ENCODE measurements at places on chromosomes 5 and 9.
A peak's percentile ranks its signal among the peaks of the same experiment; 100 is the strongest.

DNA sequence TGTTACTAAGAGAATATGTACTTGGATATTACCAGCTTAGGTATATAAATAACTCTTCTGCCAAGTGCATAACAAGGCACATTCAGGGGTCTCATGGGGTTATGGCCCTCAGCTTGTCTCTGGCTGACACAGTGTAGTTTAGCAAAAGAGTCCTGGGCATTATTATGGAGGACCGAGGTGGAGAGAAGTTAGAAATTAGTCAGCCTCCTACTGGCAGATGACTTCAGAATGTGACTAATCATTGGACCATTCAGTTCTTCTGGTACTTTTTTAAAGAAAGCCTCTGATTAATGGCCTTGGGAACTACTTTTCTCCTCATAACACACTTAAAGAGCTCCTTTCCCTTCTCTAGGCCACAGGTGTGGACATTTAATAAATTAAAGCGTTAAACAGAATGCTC, 178.9 kb downstream of the SH3GL2 start:
- no peak for DNase-seq

GRCh38 chr9:98101868-98102273, 17.2 kb downstream of the TRIM14 start:
- DNase-seq: no peak

DNA sequence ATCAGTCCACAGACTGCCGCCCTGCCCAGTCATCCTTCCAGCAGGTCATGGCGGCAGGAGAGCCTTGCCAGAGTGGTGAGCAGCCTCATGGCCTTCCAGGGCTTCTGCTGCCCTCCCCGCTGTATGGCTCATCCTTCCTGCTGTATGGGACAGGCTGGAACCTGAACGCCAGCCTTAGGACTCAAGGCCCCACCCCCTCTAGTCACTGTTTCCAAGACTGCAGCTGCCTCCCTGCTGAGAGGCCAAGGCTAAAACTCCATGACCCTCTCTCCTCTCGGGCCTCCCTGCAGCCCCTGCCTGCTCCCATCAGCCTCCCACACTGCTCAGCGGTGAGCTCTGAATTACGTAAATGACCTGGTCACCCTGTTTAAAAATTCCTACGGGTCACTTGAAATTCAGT, 227.5 kb downstream of the AGTPBP1 start:
- no peak for DNase-seq

- no peak for DNase-seq
Observed at GRCh38 chr5:164373876-164374275, 868.5 kb downstream of the MAT2B start.

- peak; percentile 44 for DNase-seq
Observed at GRCh38 chr5:180352116-180353047, 754 bp downstream of the GFPT2 start.

GRCh38 chr9:90085633-90086032, 480.8 kb downstream of the GADD45G start:
- no peak for DNase-seq

DNA sequence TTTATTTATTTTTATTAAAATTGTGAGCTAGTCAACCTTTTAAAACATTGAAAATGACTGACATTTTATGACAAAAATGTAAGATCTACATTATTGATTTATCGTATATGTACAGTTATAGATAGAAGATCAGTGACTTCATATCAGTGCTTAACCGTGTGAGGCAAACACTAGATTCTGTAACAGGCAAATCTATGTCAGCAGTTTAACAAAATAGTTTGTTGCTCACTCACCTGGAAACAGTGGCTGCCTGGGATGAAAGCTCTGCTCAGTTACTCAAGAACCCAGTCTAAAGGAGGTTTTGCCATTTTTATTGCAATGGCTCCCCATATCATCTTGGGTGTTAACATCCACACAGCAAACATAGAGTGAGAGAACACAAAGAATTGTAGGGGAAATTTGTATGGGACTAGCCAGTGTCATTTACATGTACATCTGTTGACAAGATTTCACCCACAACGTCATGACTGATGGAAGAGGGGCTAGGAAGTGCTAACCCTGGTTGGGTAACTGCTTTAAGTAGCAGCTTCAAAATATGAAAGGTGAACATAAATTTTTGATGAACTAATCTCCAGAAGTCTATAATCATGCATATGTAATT, 49.0 kb downstream of the SGCD start:
- DNase-seq: no peak

GRCh38 chr5:108878756-108879155, 131.1 kb downstream of the FER start:
- no peak for DNase-seq

- peak; percentile 45 for DNase-seq
Observed at GRCh38 chr5:39369123-39369815, 5.0 kb upstream of the C9 start.

- DNase-seq: no peak
Observed at GRCh38 chr5:62369039-62369438, 34.7 kb downstream of the DIMT1 start.

DNA sequence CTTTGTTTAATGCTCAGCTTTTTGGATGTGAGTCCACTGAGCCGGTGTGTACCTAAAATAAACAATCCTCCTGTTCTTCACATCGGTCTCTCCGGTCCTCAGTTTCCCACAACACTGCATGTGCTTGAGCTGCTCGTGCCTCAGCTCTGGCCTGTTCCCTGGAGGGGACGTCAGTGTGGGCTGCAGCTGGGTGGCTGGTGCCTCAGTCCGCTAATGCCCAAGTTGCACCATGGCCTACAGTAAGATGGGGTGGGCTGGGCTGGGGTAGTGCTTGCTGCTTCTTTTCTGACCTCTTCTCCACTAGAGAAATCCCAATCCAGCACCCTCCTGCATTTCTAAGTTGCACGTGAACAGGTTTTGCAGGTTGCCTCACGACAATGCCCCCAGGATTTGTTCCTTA, 595 bp upstream of the BTNL9 start:
- DNase-seq: no peak

- DNase-seq: no peak
Observed at GRCh38 chr5:29005386-29005785, 1967.0 kb upstream of the CDH9 start.

- no peak for DNase-seq
Observed at GRCh38 chr5:133391354-133392136, 220.8 kb downstream of the FSTL4 start.

- DNase-seq: peak; percentile 54
Observed at GRCh38 chr5:61023131-61023530, 78.1 kb downstream of the NDUFAF2 start.

DNA sequence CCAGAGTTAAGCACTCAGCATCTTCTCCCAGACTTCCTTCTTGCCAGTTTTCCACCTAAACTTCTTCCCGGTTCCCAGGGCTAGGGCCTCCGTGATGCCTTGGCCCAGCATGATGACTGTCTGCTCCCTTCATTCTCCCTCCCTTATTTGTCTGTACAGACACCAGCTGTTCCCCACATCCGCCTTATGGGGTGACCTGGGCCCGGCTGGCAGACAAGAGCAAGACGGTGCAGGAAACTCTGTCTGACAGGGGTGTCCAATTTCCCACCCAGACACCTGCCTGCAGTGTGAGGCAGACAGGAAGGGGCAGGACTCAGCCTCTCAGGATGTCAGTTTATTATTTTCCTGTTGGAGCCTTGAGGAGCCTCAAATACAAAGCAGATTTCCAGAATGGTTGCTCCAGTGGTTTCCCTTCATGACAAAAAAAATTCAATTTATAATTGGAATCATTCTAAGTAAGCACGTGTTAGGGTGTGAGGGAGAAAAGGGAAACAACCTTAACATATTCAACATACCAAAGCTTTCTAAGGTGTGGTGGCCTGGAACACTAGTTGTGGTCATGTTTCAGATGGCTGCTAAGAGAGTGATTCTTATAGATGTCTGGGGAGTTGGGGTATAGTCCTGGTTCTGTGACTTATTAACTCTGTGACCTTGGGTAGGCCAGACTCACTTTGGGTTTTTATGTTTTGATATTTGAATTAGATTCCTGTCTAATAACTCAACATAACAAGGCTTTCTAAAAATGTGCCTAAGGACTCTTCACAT, 234.5 kb downstream of the PAPPA start:
- no peak for DNase-seq

DNA sequence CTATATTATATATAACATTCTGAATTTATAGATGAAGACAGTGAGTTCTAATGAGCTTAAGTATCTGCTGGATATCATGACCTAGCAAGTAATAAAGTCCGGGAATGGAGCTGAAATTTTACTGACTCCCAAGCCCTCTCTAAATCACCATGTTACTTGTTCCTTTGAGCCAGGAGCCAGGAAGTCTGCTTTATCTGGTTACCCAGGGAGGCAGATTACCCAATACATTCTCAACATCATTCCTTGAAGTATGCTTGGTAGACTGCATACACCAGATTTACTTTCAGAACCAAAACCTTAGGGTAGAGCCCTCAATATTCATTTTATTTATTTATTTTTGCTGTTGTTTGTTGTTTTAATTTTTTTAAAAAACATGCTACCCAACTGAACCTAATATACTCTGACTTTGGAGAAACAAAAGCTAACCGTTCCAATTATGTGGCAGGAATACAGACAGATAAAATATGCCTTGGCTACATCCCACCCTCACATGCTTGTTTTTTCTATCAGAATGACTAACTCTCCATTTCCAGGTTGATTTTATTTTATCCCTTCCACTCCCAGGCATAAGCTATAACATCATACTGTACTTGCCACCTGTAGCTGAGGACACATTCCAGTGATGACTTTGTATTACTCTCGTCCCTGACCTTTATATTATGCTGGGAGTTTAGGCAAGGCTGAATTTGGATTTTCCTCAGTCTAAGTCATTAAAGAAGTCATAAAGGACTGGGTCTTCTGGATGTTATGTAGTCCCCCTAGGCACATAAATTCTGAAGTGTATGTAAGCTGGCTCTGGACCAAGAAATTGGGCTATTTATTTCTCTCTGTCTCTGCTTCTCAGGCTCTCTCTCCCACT, 82.0 kb downstream of the YIPF5 start:
- peak; percentile 53 for DNase-seq

- DNase-seq: no peak
Observed at GRCh38 chr9:120971938-120972337, 45.3 kb upstream of the TRAF1 start.

DNA sequence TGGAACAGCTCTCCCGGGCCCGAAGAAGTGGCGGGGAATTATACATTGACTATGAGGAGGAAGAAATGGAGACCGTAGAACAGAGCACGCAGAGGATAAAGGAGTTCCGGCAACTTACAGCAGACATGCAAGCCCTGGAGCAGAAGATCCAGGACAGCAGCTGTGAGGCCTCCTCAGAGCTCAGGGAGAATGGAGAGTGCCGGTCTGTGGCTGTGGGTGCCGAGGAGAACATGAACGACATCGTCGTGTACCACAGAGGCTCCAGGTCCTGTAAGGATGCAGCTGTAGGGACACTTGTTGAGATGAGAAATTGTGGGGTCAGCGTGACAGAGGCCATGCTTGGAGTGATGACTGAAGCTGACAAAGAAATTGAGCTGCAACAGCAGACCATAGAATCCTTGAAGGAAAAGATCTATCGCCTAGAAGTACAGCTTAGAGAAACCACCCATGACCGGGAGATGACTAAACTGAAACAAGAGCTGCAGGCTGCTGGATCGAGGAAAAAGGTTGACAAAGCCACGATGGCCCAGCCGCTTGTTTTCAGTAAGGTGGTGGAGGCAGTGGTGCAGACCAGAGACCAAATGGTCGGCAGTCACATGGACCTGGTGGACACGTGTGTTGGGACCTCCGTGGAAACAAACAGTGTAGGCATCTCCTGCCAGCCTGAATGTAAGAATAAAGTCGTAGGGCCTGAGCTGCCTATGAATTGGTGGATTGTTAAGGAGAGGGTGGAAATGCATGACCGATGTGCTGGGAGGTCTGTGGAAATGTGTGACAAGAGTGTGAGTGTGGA, 129.5 kb upstream of the DMRT1 start:
- no peak for DNase-seq

DNA sequence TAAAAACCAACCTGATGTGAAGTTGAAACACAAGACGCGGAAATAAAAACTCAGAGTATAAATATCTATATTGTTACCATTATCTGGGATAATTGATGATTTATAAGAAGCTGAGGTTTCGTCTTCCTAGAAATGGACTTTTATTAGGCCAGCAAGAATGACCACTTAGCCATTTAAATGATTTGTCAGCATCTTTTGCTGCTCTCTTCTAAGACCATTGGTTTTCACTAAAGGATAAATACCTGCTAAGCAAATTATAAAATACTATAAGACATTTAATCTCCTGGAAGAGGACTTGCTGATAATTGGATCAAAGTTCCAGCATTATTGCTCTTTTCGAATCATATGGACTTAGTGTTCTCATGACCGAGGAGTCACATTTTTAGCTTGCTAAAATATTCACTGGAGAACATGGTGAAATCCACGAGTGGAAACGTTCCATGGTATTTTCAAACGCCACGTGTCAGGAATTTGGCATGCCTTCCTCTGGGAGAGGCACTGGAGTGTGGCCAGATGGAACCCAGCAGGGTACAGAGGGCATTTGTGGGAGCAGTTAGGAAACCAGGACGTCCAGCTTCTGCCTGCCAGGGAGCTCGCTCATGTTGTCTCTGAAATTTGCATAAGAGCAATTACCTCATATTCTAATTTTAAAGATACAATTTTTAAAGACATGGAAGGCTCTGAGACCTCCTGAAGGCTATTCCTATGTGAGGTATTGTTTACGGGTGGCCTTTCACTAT, 43.1 kb downstream of the TNFAIP8 start:
- peak; percentile 88 for DNase-seq
